ENCODE measurements at places on chromosomes 5 and 9.

GRCh38 chr5:105739732-105740131, 1931.0 kb downstream of the EFNA5 start:
- DNase-seq, result no peak

DNA sequence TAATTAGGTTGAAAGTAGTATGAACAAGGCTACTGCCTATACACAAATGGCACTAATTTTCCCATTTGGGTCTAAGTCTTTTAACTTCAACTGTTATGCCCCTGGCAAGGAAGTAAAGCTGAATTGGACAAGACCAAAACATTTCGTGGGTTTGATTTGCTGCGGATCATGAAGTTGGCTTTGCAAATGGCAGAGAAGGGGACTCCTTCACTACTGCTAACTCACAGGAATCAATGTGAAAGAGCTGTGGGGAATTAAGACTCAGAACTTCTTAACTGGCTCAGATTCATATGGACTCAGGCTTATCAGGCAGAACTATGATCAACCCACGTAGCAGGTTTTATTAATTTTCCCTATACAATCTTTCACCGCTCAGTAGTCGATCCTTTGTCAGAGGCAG, 73.8 kb upstream of the IFNE start:
- DNase-seq, result no peak

DNA sequence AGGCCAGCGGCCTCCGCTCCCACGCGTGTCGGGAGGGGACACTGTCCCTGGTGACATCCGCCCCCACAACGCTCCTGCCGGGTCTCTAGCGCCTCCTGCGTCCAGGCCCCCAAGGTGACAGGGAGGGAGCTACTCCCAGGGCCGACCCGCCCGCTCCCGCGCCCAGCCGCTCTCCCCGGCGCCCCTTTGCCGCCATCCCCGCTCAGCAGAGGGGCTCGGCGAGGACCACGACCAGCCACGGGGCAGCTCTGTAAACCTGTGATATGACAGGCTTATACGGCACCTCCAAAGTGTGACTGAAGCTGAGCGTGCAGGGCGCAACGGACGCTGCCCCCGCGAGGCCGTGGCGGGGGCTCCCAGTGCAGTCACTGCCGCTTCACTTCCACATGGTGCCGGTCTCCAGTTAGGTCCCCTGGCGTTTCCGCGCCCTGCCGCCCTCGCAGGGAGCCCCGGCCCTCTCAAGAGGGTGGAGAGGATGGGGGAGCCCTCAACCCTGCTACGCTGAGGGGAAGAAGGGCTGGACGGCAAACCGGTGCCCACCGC, 978 bp upstream of the ADCY2 start:
- DNase-seq, result no peak

- DNase-seq, result no peak
These were observed 249.3 kb downstream of the ICE1 start for GRCh38 chr5:5671823-5672222.

GRCh38 chr9:117491491-117491890, 76.6 kb upstream of the ASTN2 start:
- no peak for DNase-seq

GRCh38 chr5:122699201-122699600, 75.7 kb upstream of the SNX2 start:
- no peak for DNase-seq

- DNase-seq, result no peak
These were observed 208.0 kb downstream of the PARP8 start for GRCh38 chr5:50874306-50875001.

- DNase-seq, result no peak
These were observed 34.2 kb upstream of the RASGRF2 start for GRCh38 chr5:80925931-80926330.

- DNase-seq, result no peak
These were observed 97.5 kb downstream of the PIP5K1B start for GRCh38 chr9:68802525-68803015.

DNA sequence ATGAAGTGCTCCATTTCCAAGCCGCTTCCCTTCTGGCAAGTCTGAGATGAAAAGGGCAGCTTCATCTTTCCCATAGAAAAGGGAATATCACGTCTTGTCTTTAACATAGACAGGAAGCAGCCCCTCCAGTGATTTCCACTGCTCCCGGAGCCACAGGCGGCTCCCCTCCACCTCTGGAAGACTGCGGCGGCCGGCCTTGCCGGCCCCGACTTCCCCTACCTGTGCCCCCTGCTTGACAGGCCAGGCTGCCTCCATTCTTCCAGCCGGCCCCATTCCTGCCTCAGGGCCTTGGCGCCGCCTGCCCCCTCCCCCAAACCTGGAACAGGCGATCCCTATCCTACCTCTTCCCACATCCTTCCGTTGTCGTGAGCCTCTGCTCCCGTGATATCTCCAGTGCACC, 141.8 kb downstream of the ZNF354C start:
- DNase-seq, result no peak

DNA sequence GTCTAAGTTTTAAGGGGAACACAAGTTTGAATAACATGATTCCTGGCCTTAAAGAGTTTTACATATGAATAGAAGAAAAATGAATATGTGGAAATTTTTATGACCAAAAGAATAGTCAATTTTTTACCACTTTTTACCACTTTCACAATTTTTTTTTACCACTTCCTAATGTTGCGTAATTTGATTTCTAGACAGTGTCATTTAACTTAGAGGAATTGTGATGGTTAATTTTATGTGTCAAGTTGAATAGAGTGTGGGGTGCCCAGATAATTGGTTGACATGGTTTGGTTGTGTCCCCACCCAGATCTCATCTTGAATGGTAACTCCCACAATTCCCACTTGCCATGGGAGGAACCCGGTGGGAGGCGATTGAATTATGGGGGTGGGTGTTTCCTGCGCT, 416.6 kb downstream of the KIF4B start:
- no peak for DNase-seq

DNA sequence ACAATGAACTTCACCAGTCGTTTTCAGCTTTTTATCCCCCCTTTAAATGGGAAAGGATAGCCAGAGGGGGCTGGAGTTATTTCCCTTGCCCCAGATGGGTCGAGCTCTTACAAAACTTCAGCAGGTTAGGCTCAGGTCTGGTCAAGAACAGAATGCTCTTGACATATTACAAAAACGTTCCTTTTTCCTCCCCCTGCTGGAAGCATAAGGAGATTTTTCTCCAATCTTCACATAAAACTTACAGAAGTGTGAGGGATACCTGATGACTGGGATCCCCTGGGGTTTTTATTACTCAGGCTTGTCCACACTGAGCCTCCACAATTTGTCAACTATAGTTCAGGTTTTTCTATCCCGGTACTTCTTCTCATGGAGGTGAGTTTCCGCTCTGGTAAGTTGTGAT, 60.8 kb downstream of the CSF2 start:
- no peak for DNase-seq

Measured in T1000 (cell line).